Stimulated activated CD8-positive, alpha-beta memory T cell treated with anti-CD3 and anti-CD28 coated beads, Interleukin-15, amount 100 ng/mL, for 24 hours (primary cell): ENCODE measurements at places on chromosomes 4 and X.

GRCh38 chr4:73707918-73708577, 32.3 kb upstream of the CXCL8 start:
- DNase-seq: no peak

GRCh38 chrX:119622356-119623232, 16.4 kb upstream of the NKRF start:
- DNase-seq: no peak

GRCh38 chr4:1683261-1683735, 815 bp downstream of the FAM53A start:
- DNase-seq: no peak

- no peak for DNase-seq
These were observed 5.5 kb upstream of the IRAK1 start for GRCh38 chrX:154025230-154025629.

- no peak for DNase-seq
These were observed 41.5 kb downstream of the DTHD1 start for GRCh38 chr4:36322921-36323354.

DNA sequence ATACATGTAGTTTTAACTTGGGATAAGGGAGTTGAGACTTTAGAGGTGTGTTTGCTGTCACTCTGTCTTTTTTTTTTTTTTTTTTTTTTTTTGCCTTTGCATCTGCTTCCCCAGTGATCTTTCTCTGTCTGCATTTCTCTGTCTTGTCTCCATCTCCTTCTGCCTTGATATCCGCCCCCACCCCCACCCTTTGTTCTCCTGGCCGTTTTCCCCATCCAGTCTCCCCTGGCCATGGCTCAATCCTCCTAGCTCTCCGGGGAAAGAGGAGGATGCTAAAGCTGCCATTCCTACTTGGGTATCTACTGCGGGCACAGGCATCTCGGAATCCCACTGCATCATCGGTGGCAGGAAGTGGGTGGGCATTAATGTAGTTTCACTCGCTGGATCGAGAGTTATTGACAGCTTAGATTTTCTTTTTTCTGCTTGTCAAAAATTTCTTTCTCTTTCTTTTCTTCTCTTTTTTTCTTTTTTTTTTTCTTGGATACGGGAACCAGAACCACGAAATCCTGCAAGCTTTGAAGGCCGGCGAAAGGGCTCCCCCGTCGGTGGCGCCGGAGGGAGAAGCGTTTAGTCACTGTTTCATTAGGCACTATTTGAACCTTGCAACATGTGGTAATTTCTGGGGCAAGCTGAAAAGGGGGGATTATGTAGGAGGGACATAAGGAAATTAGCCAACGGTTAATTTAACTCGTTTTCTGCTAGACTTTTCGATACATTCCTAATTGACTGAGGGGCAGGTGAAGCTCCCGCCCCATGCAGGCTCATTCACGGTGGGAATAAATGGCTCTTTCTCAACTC, 8.2 kb downstream of the GSX2 start:
- DNase-seq: no peak

GRCh38 chr4:40963897-40964478, 214.2 kb downstream of the NSUN7 start:
- no peak for DNase-seq

DNA sequence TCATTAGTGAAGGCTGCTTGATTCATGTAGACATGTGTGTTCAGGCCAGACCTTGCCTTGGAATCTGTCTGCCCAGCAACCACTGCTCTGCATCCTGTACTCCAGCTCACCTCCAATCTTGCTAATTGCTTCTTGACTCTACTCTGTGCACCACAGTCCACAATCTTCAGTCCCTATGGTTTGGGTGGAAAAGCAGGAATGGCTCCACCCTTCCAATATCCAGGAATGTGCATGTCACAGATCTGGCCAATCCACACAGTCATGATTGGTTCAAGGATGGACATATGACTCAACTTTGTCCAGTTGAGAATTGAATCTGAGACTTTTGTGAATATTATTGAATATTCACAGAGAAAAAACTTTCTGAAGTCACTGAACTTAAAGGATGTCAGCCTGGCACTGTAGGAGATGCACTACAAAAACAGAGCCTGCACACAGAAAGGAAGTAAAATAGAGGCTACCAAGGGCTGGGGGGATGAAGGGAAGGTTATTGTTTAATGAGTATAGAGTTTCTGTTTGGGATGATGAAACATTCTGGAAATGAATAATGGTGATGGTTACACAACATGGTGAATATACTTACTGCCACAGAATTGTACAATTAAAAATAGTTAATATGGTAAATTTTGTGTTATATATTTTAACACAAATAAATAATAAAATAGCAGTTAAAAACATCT, 161.3 kb upstream of the USP38 start:
- no peak for DNase-seq

DNA sequence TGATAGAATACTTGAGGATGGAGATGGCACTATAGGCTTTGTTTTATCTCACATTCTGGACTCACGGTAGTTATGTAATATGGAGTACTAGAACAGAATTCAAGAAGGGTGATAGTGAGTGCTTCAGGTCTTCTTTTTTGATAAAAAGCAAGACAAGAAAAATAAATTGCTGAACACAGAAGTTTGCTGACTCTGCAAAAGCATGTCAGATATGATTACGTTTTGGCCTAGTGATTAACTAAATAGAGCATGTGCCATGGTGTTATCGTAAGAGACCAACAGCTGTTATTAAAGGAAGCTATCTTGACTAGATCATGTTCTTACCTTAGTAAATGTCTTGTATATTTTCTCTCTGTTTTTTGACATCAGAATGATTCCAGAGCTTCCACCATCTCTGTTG, 436.9 kb upstream of the LCORL start:
- DNase-seq: no peak

DNA sequence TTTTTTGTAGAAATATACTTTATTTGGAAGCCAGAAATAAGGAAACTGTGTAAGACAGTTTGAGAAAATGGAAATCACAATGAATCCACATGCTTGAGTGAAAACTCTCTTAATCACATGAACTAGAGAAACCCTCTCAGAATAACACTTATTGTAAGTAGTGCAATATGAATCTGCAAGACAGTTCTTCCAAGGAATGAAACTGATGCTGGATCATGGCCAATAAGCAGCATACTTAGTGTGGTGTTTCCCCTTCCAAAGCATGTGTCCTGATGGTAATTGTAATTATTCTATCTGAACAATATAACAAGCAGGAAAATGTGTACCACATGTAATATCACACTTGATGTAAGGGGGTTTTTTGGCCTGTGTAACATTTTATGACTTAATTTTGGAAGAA, 1870.5 kb upstream of the TENM3 start:
- no peak for DNase-seq

DNA sequence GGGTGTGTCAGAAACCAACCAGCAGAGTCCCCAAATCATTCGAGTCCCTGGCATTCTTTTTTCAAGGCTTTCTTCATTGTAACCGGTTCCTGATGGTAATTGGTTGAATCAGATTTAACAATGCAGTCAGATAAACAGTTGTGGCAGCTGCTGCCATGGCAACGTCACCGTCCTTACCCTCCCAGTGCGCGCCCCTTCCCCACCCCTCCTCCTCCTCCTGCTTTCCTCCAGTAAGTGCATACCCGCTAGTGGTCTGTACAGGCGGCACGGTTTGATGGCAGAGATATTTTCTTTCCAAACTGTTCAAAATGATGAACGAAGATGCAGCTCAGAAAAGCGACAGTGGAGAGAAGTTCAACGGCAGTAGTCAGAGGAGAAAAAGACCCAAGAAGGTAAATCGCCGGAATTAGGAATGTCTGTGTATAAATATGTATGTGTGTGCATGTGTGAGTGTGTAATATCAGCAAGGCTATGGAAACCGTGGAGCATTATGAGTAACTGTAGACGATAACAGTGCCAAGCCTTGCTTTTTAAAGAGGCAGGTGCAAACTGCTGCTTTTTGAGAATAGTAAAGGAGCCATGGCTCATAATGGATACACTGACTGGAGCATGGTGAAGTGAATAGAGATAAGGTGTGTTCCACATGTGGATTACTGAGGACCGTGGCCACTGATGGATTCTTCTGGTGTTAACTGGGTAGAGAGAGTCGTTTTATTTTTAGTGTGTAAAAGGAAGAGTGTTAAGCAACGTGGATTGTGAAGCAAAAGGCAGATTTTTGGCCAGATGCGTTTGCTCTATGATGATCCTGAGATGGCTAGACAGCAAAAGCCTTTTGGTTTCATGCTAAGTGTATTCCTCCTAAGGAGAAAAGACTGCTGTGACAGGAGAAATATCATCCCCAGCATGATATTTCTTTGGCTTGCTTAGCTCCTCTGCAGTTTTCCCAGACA, at the start of gene ANK2:
Gene ANK2 (plus strand): TSS at position 233 of the 950 bp plus-strand sequence. CDS start 76 bp downstream, at position 309.
- DNase-seq: no peak

- DNase-seq: no peak
These were observed 656.9 kb upstream of the CPEB2 start for GRCh38 chr4:14345356-14345775.

DNA sequence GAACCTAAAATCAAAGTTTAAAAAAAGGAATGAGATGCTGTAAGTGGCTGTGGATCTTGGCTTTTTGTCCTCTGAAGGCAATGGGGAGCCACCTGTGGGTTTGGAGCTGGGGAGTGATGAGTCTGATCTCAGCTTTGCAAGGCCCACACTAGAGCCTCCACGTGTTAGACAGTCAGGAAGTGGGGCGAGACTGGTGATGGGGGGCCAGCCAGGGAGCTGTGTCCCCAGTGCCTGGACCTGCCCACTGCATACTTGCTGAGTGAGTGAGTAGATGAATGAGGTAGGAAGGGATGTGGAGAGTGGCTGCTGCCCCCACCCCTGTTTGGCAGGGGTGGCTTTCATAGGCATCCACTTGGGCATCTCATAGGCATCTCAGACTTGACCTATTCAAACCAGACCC, 84.0 kb downstream of the NHSL2 start:
- DNase-seq: no peak

- DNase-seq: no peak
These were observed 37.2 kb downstream of the MAP9 start for GRCh38 chr4:155339588-155339987.

DNA sequence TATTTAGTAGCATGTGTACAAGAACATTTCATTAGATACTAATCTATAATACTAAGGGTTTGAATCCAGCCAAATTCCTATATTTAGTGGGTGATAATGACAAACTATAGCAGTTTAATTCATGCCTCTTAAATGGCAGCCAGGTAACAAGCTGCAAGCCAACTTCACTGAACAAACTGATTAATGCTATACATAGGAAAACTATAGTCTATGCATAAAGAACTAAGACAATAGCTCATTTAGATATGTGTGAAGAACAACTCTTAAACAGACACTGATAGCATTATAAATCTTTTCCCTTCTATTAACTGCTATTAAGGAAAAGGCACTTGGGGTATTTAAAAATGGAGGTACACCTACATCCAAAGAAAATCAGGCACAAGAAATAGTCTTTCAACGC, 19.1 kb downstream of the ACSL1 start:
- no peak for DNase-seq

DNA sequence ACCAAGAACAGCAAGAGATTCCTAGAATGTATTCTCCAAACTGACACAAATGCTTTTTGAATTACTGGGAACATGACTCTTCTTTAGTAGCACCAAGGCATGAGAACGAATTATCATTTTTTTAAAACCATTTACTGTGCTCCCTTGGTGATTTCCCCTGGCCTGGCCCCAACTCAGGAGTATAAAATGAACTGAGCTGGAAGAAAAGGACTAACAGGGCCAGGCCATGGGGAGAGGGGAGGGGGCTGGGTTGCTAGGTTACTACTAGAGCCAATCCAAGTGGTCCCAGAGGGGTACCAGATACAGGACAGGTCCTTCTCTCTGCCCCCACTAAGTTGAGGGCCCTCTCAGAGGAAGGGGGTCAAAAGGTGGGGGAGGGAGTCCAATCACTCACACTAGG, 23.1 kb downstream of the SASH3 start:
- DNase-seq: no peak

DNA sequence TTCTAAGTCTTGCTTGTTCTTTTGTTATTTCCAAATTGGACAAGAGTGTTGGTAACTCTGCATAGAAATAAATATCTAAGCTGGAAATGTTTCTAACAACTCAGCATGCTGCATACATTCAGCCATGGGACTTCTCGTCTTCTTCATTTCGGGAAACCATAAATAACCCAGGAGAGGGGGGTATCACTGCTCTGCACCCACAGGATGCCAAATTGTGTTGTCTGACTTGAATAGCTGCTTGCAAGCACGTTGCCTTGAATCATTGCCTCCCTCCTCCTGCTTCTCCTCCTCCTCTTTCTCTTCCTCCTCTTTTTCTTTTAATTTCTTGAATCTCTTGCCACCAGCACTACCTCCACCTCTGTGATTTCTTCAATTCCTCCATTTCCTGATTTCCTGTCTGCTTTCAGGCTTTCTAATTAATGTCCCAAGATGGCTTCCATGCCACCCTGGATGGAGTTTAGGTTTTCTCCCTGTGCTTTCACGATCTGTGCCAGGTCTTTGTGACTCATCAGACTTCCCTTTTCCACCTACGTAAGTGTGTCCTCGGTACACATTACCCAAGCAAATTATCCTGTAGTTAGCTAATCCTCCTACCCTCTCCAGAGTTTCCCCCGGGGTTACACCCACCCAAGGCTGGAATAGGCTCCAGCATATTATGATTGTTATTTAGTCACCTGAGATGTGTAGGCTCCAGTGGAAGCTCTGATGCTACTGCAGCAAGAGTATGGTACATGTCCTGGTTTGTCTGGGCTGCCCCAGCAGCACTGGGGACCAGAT, 122.6 kb upstream of the VCX3B start:
- DNase-seq: no peak

DNA sequence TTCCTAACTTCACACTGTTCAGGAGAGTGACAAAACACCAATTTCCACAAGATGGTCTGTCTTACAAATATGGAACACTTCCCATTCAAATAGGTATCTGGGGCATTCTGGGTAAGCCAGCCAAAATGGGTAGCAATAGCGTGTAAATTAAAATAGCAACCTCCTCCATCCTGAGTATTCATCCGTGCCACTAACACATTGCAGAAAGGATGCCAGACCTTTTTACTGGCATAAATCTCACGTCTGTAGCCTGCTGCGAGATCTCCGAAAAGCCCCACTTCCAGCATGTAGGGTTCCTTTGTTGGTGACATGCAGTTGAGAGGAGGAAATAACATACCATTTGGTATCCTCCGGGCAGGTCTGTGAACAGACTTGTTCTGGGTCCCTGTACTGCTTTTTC, 52.7 kb upstream of the RAI2 start:
- no peak for DNase-seq

DNA sequence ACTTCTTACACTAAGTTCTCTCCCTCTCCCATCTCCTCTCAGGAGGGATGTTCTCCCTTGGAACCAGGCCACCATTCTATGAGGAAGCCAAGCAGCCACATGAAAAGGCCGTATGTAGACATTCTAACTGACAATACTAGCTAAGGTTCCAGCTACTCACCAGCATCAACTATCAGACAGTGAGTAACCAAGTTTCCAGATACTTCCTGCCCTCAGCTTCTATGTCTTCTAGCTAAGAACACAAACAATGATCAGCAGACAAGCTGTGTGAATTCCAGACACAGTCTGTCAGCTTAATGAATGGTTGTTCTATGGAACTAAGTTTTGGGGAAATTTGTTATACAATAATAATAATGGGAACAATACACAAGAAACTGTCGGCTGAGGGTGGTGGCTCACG, 50.8 kb downstream of the SMIM14 start:
- no peak for DNase-seq
